ENCODE measurements at places on chromosomes 7 and 10.

GRCh38 chr7:45421806-45422205, 152.4 kb upstream of the ADCY1 start:
- DNase-seq = no peak

DNA sequence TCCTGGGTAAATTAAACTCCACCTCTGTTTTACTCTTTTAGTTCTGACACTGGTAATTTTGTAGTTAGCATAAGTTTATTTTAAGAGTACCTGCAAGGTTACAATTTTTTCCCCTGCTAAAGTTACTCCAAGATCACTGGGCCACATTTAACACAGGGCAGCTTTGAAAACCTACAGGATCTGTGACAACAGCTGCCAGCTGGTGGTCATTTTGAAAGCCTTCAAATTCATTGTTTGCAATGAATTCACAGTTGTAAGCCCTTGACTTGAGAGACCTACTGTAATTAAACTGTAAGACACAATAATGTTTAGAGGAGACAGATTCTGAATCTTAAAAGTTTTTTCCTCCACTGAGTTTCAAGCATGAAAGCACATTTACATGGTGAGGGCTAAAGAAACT, 129.6 kb downstream of the CNOT4 start:
- no peak for DNase-seq

DNA sequence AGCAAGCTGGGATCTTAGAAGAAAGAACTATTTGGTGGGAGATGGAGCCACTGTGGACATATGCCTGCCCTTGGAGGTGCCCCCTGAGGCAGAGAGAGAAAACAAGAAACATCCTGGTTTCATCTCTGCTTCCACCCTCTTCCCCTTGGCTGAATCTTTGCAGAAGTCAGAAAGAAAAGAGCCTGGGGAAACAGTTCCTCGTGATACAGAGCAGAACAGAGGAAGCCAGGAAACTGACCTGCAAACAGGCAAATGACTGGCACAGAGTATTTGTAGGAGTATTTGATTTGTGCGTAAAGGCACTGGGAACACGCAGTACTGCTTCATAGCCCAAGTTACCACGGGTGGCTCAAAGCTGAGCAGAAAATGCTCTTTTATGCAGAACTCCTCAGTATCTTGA, 7.0 kb upstream of the KEL start:
- DNase-seq = no peak

- no peak for DNase-seq
Observed at GRCh38 chr10:60114765-60115586, 208.6 kb upstream of the CCDC6 start.

DNA sequence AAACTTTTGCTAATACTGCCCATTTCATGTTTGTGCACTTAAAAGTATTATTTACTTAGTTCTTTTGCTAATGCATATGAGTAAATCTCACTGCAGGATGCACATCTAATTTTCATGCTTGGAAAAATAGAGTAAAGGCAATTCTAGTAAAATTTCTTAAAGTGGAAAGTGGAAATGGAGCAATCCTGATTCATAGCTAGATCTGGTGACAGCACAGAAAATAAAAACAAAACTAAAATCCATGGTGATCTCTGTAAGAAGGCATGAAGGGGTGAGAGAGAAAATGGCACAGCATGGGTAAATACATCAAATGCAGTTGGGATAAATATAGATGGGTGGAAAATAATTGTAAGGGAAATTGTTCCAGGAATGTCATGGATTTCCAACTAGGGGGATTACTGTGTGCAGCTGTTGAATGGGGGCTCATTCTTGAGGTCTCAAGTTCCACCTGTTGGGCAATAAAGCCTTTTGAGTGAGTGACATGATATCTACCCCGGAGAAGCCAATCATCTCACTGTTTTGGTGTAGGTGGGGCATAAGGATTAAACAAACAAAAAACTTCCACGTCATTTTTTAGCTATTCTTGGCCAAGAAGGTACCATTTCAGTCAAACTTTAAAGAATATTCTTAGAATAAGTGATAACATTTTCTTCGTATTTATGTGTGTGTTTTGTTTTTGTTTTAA, 1.7 kb upstream of the MCU start:
- no peak for DNase-seq

GRCh38 chr10:119734396-119735332, 8.8 kb downstream of the INPP5F start:
- no peak for DNase-seq

Measured in activated CD8-positive, alpha-beta memory T cell treated with anti-CD3 and anti-CD28 coated beads for 4 hours (primary cell).